Stimulated activated CD4-positive, alpha-beta T cell treated with anti-CD3 and anti-CD28 coated beads, TNF-alpha, amount 100 ng/mL, for 24 hours (primary cell): ENCODE measurements at places on chromosomes 7 and 10.

DNA sequence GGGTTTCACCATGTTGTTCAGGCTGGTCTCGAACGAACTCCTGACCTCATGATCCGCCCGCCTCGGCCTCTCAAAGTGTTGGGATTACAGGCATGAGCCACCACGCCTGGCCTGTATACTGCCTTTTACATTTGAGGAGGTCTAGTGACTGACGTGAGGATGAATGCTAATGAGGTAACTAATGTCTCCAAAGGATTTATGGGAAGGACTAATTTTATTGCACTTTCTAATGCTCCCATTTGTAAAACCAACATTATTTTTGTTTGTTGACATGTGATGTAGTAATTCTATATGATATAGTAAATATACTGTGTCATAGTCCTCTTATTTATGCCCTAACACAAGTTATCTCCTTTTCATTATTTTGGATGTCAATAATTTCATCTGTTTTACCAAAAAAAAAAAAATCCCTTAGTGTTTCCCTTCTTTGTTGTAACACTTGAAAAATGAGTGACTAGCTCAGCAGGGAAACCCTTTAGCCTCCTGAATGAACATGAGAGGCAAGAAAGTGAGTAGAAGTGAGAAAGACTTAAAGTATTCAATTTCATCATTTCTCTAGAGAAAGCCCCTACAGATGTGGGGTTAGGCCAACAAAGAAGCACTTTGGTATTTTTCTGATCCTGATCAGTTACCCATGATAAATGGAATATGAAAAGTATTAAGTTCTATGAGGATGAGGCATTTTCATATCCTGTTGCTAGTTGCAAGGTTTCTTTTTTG, 596.9 kb upstream of the PCDH15 start:
- DNase-seq: no peak

- no peak for DNase-seq
These were observed at the start of gene COL26A1 for GRCh38 chr7:101362334-101363195. Gene COL26A1 (plus strand): TSS chr7:101362875. CDS start chr7:101363033, 158 bp downstream.

GRCh38 chr7:143282124-143282523, 2.6 kb upstream of the TMEM139 start:
- DNase-seq: no peak

DNA sequence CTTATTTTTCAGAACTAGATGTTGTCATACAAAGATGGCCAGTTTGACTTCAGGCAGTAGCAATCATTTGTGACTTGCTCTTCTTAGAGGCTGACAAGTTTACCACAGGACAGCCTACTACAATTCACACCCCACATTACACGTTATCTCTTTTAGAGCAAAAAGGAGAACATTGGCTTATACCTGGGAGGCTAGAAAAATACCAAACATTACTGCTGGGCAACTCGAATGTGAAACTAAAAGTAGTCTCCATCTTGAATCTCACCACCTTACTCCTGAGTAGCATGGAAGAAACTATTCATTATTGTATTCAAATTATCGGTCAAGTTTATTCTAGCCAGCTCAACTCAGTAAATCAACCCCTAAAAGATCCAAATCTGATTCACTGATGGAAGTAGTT, 90.7 kb upstream of the TMEM26 start:
- DNase-seq: no peak

GRCh38 chr7:86991771-86992191, 67.7 kb downstream of the ELAPOR2 start:
- DNase-seq: no peak

- no peak for DNase-seq
These were observed 516.9 kb downstream of the GLRX3 start for GRCh38 chr10:130652964-130653578.

DNA sequence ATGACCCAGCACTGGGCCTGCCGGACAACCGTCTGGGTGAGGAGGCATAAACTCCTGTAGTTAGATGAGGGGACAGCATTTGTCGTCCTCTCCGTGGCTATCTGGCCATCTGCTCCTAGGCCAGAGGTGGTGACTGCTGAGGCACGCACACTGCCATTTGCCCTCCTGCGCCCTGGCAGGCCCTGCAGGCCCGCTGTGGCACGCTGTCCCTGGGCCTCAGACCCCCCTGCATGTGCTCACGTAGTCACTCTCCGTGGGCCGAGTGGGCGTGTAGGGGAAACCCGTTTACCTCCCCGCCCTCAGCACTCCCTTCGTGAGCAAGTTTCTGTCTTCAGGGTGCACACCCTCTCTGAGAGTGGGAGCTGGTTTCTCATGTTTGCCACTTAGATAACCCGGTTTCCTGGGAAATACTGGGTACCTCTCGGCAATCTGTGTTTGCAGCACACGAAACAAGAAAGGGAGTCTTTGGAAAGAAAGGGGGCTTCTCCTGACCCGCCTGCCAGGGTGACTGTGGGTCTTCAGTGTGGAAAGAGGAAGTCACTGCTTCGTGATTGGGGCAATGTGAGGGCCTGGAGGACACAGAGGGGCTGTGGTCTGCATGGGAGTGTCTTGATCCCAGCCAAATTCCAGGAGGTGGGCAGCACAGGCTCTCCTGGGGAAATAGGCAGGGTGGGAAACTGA, 10.8 kb downstream of the ADAMTS14 start:
- no peak for DNase-seq

DNA sequence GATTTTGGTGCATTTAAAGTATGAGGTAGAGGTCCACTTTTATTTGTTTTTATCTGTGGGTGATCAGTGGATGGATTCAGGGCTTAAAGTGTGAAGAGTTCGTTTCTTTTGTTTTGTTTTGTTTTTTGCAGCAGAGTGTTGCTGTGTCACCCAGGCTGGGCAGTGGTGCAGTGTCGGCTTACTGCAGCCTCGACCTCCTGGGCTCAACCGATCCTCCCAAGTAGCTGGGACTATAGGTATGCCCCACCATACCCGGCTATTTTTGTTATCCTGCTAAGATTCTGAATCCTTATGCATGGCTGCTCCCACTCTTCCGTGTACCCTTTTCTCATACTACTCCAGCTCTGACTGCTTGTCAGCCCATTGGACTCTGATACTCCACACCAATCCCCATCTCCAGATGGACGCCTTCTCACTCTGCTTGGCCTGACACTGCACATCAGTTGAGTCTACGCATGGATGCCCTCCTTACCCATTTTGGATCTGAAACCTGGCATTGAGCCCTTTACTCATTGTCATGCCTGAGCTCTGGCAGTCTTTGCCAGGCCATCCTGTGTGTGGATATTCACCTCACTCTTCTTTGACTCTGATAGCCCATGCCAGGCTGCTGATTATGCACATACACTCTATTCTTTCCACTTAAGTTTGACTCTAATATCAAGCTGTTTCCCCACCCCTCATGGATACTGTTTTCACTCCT, 119.5 kb downstream of the CCSER2 start:
- DNase-seq: no peak

DNA sequence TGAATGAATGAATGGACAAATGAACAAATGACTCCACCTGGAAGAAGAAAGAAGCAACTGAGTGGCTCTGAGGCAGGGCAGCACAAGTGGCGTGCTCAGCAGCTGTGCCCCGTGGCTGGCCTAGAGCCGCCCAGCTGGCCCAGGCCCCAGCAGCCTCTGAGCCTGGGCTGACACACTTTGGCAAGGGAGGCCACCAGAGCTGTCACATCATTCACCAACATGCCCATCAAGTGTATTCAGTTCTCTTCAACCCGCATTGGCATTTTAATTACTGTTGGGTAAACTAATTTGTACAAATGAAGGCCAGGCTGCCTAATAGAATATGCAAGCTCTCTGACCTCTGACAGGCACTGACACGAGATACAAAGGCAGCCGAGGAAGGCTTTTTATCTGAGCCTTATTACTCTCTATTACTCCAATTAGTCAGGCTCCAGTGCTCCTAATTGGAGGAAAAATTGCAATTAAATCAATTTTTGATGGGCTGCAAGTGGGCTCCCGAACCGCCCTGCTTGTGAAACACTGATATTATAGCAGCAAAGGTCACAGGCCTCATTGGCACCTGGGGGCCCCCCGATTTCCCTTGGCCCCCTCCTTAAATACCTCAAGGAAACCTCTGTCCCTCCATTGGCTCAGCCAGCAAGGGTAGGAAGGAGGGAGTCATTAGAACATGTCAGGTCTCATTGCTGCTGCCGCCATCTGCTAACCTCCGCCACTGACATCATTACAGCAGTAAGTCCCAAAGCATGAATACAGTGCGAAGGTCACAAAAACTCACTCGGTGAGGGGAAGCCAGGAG, 41.9 kb downstream of the DPCD start:
- DNase-seq: no peak

DNA sequence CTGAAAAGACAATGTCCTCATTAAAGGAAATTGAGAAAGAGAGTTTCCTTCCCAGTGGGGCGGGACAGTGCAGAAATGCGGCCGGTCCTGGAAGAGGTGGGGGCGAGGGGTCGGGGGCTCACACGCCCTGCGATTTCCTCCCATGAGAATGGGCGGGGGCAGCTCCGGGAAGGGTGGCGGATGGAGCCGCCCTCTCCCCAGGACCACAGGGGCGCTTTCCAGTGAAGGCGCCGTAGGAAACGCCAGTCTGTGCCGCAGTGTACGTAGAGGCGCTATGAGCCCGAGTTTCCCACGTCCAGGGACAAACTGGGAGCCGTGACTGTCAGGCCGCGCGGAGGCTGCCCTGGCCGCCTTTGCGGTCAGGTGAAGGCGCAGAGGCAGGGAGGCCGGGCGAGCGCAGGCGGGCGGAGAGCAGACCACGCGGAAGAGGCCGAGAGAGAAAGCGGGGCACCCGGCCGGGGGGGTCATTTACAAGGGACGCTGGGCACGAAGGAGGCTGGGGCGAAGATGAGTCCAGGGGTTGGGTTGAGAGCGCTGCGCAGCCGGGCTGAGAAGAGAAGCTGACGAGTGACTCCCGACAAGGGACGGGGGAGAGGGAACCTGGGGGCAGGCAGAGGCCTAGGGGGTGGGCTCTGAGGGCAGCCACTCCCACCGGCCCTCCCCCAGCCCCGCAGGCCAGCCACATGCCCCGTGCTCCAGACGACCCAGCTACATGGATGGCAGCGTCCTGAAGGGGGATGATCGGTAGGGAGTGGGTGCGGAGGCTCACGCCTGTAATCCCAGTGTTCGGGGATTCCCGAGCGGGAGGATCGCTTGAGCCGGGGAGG, 45.0 kb downstream of the ALOX5 start:
- DNase-seq: peak; percentile 32

- DNase-seq: no peak
These were observed 566.6 kb downstream of the KCNMA1 start for GRCh38 chr10:77071001-77071511.

DNA sequence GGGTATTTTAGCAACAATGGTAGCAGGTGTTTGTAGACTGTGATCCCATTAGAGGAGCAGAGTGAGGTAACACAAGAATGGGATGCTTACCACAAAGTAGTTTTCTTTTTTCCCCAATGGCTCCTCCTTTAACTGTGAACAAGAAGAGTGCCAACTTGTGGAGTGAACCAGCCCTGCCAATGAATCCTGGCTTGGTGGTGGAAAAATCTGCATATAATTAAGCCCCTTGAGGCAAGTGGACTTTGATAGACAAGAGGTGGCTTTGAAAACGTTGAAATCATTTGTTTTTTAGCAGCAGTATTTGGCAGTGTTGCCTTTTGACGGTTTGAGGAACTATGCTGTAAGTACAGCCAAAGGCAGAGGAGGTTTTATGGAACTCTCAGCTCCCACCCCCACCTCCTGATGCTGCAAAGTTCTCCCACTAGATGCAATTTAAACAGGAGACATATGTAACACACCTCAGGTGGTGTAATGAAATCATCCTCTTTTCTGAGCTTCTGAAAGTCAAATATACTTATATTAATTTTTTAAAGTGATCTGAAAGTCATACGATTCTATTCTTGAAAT, 295.6 kb downstream of the DPP6 start:
- DNase-seq: no peak

DNA sequence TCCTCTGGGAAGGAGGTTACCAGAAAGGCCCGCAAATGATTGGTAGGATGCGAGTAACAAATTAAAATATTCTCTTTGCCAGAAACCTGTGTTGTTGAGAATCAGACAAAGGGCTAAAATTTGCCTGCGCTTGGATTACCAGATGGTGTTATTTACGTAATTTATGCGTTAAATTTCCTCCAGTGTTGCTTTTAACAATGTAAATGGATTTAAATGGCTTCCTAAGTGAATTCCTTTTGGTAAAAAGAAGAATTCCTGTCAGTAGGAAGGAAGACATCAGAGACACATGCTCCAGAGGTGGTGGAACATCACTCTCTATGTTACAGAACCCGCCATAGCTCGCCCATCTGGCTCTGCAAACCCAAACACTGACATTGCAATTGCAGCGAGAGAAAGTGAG, 520.6 kb downstream of the GALNT17 start:
- no peak for DNase-seq

- no peak for DNase-seq
These were observed 534.6 kb upstream of the NRP1 start for GRCh38 chr10:33869028-33869427.

DNA sequence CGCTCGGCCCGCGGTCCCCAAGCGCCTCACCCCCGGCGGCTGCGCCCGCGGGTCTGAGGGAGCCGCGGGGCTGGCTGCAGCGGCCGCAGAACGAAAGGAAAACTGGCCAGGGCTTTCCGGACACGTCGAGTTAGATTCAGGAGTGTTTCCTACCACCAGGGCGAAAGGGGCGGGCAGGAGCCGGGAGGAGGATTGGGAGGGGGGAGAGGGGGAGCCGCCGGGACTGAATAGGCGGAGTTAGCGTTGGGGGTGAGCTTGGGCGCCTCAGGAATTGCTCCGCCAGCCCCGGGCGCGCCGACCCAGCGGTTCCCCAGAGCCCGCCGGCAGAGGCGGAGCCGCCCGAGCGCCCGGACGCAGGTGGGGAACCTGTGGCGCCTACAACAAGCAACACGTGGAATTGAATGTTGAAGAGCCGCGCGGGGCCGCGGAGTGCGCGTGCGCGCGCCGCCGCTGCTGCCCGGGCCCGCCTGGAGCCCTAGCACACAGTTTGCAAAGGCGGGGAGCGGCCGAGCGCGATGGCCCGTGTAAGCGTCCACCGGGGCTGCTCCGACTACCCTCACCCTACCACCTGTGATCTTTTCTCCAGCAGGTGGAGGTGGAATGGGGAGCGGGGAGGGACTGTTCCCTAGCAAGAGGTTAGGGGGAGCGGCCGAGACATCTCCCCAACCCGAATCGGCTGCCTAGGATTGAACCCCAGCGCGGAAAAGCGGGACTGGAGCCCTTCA, at the start of gene CADPS2:
Gene CADPS2 (minus strand): TSS at position 104 of the 725 bp plus-strand sequence. CDS start 123 bp downstream, outside the sequence.
- no peak for DNase-seq

DNA sequence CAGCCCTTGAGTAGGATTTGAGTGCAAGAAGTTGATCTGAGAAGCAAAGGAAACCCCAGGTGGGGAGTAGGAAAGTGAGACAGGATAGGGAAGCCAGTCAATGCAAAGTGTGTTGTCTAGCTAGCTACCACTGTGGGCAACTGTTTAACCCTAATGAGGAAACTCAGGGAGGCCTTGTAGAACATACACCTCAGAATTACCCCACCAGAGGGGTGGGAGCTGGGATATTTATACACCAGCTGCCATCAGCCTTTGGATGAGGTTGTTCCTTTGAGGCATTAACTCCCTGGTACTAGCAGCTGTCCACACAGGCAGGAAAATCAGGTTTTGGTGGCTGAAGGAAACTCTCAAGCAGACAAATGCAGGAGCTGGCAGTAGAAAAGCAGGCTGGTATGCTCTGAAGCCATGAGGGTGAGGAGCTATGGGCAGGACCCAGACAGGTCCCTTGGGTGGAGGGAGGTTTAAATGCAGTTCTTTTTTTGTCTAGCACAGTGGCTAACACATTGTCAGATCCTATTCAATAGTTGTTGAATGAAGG, 60.1 kb upstream of the ARID5B start:
- DNase-seq: no peak
